ENCODE measurements at places on chromosomes 7 and 10.

DNA sequence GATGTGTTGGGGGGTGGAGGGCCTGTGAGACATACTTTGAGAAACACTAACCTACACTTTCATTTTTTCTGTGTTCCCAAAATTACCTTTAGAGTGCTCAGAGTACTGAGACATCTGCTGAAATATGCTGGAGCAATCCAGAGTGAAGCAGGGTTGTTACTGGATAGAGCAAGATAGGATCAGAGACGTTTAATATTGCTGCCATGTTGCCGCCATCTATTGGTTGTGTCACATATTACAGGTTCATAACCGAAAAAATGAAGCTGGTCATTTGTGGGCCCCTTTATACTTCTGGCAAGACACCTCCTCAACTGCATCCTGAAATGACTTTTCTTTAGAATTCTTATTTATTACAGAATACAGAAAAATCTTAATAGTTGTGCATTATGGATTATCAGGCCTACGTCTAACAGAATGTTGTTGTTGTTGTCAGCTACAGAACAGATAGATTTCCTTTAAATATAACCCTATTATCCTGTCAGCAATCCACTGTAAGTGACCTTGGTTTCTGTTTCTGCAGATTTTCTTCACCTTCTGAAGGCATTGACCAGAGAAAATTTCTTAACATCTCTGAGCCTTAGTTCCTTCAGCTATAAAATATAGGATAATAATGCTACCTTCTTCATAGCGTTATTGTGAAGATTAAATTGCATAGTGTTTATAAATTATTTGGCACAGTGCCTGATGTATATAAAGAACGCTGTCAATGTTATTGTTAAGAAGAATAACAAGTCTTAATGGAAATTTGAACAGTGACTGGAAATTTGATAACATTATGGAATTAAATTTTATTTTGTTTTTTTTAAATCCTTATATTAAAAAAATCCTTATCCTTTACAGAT is 16.2 kb upstream of the DLD start:
- no peak for DNase-seq

DNA sequence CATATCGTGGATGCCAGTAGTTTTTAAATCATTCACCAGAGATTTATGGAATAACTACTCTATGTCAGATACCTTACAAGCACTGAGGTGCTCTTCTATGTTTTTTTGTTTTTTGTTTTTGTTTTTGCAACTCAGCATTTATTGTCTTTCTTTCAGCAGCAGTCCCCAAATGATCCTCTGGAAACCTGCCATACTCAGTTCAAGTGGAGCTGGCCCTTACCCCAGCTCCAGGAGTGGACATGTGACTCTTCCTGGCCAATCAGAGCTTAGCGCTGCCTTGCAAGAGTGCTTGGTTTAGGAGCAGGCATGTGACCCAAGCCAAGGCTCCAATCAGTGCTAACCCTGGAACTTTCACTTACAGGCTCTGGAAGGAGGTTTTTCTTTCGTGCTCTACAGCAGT is 356.6 kb upstream of the ZMIZ1 start:
- no peak for DNase-seq

- DNase-seq, result no peak
Observed at GRCh38 chr7:900331-901040, 24.1 kb downstream of the GET4 start.

- DNase-seq, result no peak
Observed at GRCh38 chr7:68967598-68967997, 630.7 kb upstream of the AUTS2 start.

GRCh38 chr10:17607603-17608332 is 9.4 kb downstream of the HACD1 start:
- no peak for DNase-seq

- DNase-seq, result no peak
Observed at GRCh38 chr7:24910551-24911212, 69.3 kb downstream of the OSBPL3 start.

DNA sequence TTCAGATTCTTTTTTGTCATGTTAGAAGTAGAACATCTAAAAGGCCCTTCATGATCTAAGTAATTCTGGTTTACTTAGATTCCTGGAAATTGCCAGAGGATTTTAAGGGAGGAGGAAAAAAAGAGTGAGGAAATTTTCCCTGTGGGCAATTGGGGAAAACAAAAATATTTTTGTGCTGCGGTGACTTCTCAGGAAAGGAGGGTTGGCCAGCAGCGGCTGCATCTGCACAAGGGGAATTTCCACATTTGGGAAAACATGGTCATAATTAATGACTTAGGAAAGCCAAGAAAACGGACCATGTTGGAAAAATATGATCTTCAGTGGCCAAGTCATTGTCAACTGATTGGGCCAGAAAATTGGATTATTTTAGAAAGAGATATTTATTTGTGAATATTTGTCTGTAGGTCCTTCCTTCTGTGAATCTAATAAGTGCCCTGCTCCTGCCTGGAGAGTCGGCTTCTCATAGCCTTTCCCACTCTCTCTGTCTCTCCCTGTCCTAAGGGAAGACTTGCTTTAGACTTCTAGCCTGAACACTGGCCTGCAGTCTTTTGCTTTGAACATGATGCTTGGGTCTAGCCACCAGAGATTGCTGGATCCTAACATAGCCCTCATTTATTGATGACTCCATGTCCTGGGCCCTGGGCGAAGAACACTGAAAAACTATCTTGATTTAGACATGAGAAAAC is 124.2 kb upstream of the MKLN1 start:
- DNase-seq, result no peak

DNA sequence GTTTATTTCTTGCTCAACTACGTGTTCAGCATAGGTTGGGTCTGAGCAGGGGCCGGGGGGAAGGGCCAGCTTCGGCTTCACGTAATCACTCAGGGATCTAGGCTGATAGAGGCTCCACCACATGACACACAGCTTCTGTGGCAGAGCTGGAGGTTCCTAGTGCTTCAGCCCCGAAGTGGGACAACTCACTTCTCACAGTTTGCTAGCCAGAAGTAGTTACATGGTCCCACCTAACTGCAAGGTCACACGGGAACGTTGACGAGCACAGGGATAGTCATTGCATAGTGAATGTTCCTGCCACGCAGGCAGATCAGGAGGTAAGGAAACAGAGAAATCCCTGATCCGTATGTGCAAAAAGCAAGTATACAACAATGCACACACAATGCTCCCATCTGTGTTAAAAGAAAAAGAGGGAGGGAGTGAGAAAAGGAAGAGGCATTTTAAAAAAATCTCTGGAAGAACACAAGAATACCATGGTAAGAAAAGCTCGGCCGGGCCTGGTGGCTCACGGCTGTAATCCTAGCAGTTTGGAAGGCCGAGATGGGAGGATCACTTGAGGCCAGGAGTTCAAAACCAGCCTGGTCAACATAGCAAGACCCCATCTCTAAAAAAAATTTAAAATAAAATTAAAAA is 16.9 kb downstream of the SMURF1 start:
- no peak for DNase-seq

DNA sequence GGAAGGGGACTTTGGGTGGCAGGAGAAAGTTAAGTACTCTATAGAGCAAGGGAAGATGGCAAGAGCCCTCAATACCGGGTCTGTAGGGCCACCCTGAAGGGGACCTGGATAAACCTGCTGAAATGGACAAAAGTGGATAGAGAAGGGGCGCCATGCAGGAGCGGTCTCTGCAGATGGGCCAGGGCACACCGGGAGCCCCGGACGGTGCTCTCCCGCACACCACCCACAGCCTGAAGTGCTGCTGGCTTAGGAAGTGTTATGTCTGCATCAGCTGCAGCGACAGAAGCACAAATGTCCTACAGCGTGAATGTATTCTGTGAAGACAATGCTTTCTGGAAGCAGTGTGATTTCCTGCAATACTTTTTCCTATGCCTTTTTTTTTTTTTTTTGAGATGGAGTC is 37.7 kb downstream of the BRI3 start:
- DNase-seq, result no peak

GRCh38 chr7:92834507-92835260 is 1.7 kb downstream of the CDK6 start:
- no peak for DNase-seq
